ENCODE measurements at places on chromosomes 13 and 19. TPM values are rescaled to one million over a fixed set of nuclear protein-coding genes. Genes with fewer than 3 reads are reported as not detected.

DNA sequence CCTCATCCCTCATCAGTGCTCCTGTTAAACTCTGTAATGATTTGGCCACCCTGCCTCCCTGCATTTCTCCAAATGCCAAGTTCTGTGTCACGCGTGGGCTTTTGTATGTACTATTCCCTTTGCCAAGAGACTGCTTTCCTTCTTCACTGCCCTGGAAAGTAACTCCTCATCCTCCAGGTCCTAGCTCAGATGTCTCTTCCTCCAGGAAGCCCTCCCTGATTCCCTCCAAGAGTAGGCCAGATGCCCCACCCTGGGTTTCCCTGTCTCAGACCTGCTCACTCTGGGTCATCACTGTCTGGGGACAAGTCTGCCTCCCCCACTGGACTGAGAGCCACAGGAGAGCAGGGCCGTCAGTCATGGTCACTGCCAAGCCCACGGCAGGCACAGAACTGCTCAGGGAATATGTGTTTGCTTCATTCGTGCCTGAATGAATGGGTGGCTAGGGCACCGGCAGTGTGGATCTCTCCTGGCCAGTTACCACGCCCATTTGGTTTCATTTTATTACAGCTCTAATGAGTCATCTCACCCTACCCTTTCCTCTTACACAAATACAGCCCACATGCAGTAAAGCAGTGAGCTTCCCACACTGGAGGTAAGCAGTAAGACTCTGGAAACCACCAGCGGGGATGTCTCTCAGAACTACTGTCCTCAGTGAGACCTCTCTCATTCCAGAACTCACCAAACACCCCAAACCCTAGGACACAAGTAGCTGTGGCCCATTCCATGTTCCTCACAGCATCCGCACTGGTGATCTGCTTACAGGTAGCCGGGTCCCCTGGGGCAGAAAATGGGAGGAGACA is 12.1 kb upstream of the GPR4 start:
- DNase-seq: no peak
- H3K4me3 ChIP-seq: no peak overlapping the region
- H3K4me1 ChIP-seq: peaks cover 17% of the 10 kb centered on the region
- peak overlapping the region; percentile 68 for H3K27ac ChIP-seq
- no peaks in the 10 kb centered on the region for H3K27me3 ChIP-seq
- no peaks in the 10 kb centered on the region for H3K36me3 ChIP-seq

- H3K4me3 ChIP-seq: no peak overlapping the region
- DNase-seq: no peak
- H3K4me1 ChIP-seq: no peaks in the 10 kb centered on the region
- H3K27ac ChIP-seq: no peak overlapping the region
- H3K36me3 ChIP-seq: no peaks in the 10 kb centered on the region
- H3K27me3 ChIP-seq: no peaks in the 10 kb centered on the region
Measured at GRCh38 chr19:47380559-47380958, 31.4 kb downstream of the DHX34 start.

ZNF790 gene
- 2.5 TPM for total RNA-seq

GRCh38 chr13:19860884-19861655 is 2.4 kb downstream of the ZMYM5 start:
- H3K27me3 ChIP-seq: no peaks in the 10 kb centered on the region
- H3K36me3 ChIP-seq: no peaks in the 10 kb centered on the region
- DNase-seq: no peak
- peak overlapping the region; percentile 57 for H3K4me3 ChIP-seq
- peaks cover 46% of the 10 kb centered on the region for H3K4me1 ChIP-seq
- H3K27ac ChIP-seq: no peak overlapping the region

LRRC63 gene
- total RNA-seq: 0.49 TPM

NLRP5 gene
- not detected for total RNA-seq

- peak overlapping the region; percentile 65 for H3K27ac ChIP-seq
- no peak for DNase-seq
- H3K4me3 ChIP-seq: no peak overlapping the region
- no peaks in the 10 kb centered on the region for H3K36me3 ChIP-seq
- H3K27me3 ChIP-seq: no peaks in the 10 kb centered on the region
Measured at GRCh38 chr13:40231311-40231710, 435.1 kb downstream of the FOXO1 start.

- H3K4me1 ChIP-seq: no peaks in the 10 kb centered on the region
- H3K27ac ChIP-seq: no peak overlapping the region
- no peaks in the 10 kb centered on the region for H3K36me3 ChIP-seq
- no peak overlapping the region for H3K4me3 ChIP-seq
- DNase-seq: no peak
Measured at GRCh38 chr13:56563663-56564062, 577.1 kb upstream of the PRR20A start.

PMIS2 gene
- not detected for total RNA-seq

All from vagina (tissue), 2 donors.